Stimulated activated CD4-positive, alpha-beta T cell treated with anti-CD3 and anti-CD28 coated beads, Interleukin-2, amount 100 ng/mL, for 4 hours (primary cell): ENCODE measurements at places on chromosomes 2 and 18.

DNA sequence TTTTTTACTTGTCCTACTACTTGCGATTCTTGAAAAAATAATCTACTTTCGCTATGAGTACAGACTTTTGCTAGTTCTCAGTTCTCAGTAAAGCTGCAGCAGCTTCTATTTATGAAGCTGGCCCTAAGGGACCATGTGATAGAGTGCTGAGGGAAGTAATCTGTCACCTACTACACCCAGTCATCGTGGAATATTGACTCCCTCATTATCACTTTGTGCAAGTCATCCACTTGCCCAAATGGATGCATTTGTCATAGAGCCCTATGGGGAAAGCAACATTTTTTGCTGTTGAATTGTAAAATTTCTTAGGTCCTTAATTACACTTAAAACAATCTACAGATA lies 1919.8 kb downstream of the SUCLG1 start:
- no peak for DNase-seq

GRCh38 chr18:52163478-52163877 lies 176.5 kb upstream of the DCC start:
- DNase-seq, result no peak

DNA sequence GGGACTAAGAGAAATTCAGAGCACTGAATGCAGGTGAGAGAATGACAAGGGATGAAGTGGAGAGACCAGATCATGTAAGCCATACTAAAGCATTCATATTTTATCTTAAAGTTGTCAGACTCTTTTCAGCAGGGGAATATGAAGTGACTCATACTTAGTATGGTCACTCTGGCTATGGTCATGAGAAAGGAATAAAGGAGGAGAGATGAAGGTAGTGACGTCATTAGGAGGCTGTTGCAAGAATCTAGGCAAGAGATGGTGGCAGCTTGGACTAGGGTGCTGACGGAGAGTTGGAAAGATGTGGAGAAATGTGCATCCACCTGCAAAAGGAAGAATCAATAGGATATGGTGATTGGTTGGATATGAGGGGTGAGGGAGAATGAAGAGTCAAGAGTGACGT lies 203.2 kb upstream of the ACVR2A start:
- DNase-seq, result no peak

DNA sequence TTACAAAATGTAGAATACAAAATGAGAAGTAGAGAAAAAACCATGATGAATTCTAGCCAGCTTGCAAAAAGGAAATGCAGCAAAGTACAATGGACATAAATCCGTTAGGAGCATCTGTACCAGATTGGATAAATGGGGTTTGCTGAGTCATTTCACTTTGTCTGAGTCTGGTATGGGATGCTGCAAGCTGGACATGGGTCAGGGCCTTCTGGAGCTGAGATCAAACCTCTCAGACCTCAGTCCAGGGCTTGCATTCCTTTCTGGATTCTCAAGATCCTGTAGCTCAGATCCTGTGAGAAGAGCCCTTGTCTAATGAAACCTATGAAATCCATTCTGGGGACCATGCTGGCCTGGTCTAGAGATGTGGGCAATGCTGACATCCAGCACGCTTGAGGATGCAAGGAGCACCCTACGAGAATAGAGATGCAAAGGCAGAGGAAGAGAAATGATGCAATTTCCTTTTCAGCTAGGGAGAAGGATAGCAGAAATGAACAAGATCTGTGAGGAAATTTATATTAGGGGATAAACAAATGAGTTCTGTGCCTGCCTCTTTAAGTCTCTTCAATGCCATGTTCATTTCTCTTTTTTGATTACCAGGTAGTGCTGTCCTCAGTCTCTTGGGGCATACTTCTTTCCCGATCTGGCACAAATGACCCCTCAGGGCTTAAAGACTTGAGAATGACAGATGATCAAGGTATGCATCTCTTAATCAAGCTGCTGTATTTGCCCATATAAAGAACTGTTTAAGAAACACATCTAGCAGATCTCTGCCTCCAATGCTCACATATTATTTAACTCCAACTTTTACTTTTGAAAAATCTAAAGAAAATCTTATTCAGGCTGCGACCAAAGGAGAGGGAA lies 230.4 kb downstream of the MEIS1 start:
- DNase-seq, result no peak

GRCh38 chr2:176122052-176122682 lies 352 bp upstream of the HOXD9 start:
- no peak for DNase-seq

- DNase-seq, result no peak
Measured at GRCh38 chr2:118477111-118477862, 370.2 kb downstream of the EN1 start.
